ENCODE measurements at places on chromosomes 5 and 9. TPM values are rescaled to one million over a fixed set of nuclear protein-coding genes. Genes with fewer than 3 reads are reported as not detected.

PCDHA8 gene
- not detected for total RNA-seq

MCTP1 gene
- total RNA-seq: 9.0 TPM

GABRA1 gene
- not detected for total RNA-seq

RIGI gene
- total RNA-seq: 37.9 TPM

PCDHB13 gene
- total RNA-seq: 3.0 TPM

CLTA gene
- total RNA-seq: 389 TPM

IDNK gene
- 4.6 TPM for total RNA-seq

NR2F1-AS1 gene
- total RNA-seq: 23.0 TPM

EPB41L4A gene
- 26.5 TPM for total RNA-seq

SIT1 gene
- not detected for total RNA-seq

LCP2 gene
- 5.7 TPM for total RNA-seq

SLC27A6 gene
- total RNA-seq: 0.29 TPM

SLC34A3 gene
- not detected for total RNA-seq

KIF4B gene
- total RNA-seq: 0.23 TPM

RETREG1 gene
- total RNA-seq: not detected

NELFB gene
- total RNA-seq: 48.5 TPM

ERAP2 gene
- total RNA-seq: 12.7 TPM

GIN1 gene
- total RNA-seq: 2.7 TPM

EFNA5 gene
- total RNA-seq: 15.6 TPM

ACOT12 gene
- not detected for total RNA-seq

PLAA gene
- total RNA-seq: 46.2 TPM

FOXD4 gene
- not detected for total RNA-seq

IFNA21 gene
- not detected for total RNA-seq

PCDHGA12 gene
- total RNA-seq: 10.5 TPM

PCDHA12 gene
- total RNA-seq: not detected

NMUR2 gene
- total RNA-seq: 0.87 TPM

MOB3B gene
- total RNA-seq: 0.47 TPM

HTR4 gene
- total RNA-seq: not detected

TAF11L7 gene
- not detected for total RNA-seq

ADRB2 gene
- total RNA-seq: 0.70 TPM

SARDH gene
- 3.4 TPM for total RNA-seq

TMEFF1 gene
- total RNA-seq: 35.1 TPM

GRXCR2 gene
- not detected for total RNA-seq

PCA3 gene
- not detected for total RNA-seq

HAVCR1 gene
- total RNA-seq: not detected

BAAT gene
- total RNA-seq: not detected

C1QTNF3 gene
- 10.5 TPM for total RNA-seq

GABRA6 gene
- total RNA-seq: not detected

PAEP gene
- not detected for total RNA-seq

RAPGEF6 gene
- 12.5 TPM for total RNA-seq

SLC1A3 gene
- total RNA-seq: not detected

FOXD4L6 gene
- not detected for total RNA-seq
